Putamen (tissue), 1 donor: ENCODE measurements at places on chromosomes 3 and 15.
A peak's percentile ranks its signal among the peaks of the same experiment; 100 is the strongest.

DNA sequence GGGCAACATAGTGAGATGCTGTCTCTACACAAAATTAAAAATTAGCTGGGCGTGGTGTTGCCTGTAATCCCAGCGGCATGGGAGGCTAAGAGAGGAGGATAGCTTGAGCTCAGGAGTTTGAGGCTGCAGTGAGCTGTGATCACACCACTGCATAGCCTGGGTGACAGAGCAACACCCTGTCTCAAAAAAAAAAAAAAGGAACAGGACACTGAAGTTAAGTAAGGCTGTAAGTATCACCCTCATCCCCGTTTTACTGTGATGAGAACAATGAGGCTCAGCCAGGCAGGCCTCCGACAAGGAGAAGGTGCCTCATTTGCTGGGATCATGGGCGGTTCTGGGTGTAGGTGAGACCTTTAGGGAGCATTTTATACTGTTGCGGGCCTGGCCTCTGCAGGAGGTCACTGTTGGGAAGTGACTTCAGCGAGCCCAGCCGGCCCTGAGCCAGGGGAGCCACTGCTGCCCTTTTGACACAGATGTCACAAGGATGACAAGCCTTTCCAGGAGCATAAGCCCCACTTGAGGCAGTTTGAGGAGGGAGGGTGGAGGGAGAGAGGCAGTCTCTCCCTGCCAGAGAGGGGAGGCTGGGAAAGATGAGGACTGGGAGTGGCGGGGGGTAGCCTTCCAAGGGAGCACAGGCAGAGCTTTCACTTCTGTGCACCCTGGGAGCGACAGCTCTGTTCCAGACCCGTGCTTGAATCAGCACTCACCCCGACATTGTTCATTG is 30.8 kb downstream of the IRAK2 start:
- DNase-seq = peak; percentile 61

DNA sequence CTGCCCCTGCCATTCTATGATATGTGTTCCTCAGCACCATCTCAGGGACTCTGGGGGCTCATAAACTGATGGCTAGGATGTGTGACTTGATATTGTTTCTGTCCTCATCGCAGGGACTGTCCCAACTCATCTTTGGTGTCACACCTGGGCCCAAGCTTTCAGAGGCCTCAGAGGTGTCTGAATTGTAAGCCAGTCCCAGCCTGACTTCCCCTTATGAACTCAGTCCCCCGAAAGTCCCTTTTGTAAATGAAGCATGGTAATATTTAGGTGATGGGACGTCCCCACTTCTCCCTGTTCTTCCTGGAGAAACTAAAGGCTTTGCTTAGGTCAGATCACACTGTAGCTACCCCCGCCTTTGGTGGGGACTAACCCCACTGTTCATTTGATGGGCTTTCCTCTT is 142.4 kb upstream of the TLE3 start:
- no peak for DNase-seq

DNA sequence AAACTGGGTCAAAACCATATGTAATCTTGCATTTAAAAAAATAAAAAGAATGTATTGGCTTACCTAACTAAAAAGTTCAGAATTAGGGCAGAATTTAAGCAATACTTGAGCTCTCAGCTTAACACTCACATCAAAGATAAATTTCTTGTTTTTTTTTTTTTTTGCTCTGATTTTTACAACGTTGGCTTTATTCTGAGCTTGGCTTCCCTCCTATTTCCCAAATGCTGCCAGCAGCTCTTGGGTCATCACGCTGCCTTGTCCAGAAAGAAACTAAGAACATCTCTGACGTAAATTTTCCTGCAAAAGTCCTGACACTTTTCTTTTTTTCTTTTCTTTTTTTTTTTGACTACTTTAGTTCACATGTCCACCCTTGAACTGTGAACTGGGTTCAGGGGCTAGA is 150.6 kb upstream of the TGFBR2 start:
- DNase-seq = no peak

GRCh38 chr3:481680-482079 is 285.1 kb downstream of the CHL1 start:
- no peak for DNase-seq

DNA sequence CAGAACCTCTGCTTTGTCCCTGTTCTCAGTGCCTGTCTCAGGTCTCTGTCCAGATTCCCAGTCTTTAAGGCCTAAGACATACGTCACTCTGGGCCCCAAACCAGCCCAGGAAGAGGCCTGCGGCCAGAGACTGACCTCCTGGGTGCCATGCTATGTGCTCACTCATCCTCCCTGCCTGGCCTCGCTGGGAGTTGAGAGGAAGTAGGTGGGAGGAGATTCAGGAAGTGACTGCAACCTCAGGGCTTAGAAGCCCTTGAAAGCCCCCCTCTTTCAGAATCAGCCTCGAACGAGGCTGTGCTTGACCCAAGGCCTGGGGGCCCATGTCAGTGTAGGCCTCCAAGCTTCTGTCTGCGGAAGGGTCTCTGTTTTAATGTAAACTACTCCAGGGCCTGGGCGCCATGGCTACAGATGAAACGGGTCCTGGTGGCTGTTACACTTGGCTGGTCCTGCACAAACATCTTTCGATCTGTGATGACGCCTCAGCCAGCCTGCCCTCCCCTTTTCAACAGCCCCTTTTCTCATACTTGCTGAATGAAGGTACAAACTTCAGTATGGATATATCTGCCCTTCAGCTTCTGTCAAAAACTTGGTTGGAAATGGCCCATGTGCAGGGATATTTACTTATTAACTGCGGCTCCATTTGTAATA is 11.7 kb downstream of the RASGRF1 start:
- DNase-seq = no peak

DNA sequence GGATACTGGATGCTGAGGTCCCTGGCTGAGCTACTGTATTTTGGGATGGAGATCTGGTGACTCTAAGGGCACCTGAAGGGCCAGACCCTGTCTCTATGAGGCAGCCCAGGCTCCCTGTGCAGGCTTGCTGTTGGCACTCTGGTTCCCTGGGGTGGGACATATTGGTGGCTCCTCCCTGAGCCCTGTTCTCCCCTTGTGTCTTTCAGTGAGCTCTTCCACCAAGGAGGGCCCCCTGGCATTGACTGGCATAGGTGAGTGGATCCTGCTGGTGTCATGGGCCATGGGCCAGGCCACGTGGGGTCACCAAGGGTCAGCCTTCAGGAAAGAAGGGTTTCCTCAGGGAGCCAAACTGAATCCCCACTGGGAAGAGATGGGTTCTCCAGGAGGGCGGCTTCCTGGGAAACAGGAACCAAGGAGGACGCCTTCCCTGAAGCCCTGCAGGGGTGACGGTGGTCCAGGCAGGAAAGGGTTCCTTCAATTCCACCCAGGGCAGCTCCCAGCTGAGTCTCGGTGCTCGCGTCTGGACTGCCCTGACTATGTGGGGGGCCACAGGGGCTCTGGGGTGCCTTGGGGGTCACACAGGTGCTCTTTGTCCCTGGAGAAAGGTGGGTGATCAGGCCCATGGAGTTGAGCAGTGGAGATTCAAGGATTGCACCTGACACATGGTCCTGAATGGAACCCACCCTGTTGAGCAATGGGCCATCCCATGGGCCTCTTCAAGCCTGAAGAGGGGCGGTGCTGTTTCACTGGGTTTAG is 220.4 kb downstream of the SNRPN start:
- no peak for DNase-seq

GRCh38 chr3:183490653-183491052 is 62.2 kb upstream of the MCF2L2 start:
- no peak for DNase-seq

DNA sequence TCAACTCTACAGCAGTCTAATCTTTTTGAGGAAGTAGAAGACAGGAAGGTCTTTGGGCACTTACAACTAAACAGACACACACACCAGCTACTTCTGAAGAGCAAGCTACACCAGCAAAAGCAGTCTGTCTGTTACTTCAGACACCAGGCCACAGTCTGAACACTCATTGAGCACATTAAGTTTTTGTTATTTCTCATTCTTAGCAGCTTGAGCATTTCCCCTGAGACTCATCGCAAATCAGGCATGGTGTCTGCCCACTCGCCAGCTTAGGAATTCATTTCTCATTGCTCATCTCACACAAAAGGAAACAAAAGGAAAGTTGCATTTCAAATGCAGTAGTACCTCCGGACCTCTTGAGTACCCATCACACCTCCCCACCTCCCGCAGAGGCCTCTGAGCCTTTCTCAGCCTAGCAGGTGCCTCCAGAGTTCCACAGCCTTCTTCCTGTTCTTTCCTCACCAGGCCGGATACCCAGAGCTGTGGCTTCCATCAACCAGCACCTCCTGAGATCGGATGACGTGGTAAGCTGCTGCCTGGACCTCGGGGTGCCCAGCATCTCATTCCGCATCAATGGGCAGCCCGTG is 302.0 kb downstream of the RYR3 start:
- no peak for DNase-seq

DNA sequence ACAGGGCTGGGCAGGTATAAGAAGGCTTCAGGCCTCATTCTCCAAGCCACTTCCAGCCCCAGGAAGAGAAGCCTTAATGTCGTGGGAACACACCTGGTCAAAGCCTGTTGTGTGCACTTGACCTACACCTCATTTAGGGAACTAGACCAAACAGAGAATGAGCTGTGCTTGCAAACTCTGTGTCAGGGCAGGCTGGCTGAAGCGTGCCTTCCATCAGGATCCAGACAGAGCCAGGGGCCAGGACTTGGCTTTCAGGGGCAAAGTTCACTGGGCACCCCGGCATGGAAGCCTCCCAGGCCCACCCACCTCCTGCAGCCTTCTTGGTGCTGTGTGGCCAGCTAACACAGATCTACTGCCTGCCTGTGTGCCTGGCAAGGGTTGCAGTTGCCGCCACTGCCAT is 11.5 kb downstream of the RBPMS2 start:
- DNase-seq = no peak

GRCh38 chr3:11434017-11434526 is 161.9 kb downstream of the ATG7 start:
- peak; percentile 73 for DNase-seq

DNA sequence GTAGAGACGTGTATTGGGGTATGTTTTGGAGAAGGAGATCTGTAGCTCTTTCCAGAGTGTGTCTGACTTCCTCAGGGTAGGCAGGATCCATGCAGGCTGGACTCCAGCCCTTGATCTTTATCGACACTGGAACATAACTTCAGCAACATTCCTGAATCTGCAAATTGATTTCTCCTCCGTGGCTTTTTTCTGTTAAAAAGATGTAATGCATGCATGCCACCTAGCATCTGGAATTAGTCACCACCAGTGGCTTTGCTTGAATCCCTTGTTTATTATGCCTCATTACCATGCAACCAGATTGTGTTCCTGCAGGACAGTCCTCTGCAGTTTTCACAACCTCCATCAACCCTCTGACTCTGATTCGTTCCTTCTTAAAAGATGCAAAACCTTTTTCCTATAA is 86.1 kb downstream of the CCNL1 start:
- DNase-seq = no peak

DNA sequence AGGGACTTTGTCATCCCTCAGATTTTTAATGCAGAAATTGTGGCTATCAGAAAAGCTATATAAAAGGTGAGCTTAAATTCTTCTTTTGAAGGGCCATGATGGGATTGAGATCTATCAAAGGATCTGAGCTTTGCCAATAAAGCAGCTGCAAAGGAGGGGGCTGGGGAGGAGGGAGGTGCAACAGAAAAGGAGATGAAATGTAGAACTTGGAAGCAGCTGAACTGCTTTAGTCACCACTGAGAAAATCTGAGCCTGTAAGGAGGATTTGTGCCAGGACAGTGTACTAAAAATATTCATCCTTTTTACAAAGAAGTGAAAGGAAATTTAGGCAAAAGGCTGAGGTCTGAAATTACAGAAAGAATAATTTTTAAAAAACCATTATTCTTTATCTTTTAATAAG is 10.4 kb downstream of the TSPAN3 start:
- DNase-seq = no peak

- no peak for DNase-seq
Observed at GRCh38 chr15:27574541-27575054, 524.5 kb downstream of the OCA2 start.

DNA sequence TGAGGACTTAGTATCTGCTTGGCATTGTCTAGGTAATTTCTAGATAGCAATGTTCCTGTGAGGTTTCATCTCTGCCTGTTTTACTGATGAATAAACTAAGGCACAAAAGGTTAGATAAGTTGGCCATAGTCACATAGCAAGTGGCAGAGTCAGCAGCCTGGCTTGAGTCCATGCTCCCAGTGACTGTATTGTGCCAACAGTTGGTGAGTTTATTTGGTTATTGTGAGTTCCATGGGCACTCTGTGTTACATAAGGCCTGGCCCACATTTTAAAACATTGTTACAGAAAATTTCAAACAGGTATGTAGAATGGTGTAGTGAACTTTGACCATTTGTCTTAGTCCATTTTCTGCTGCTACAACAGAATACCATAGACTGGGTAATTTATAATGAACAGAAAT is 15.2 kb downstream of the MCM2 start:
- DNase-seq = no peak

GRCh38 chr15:59963925-59964324 is 40.2 kb upstream of the FOXB1 start:
- DNase-seq = no peak

GRCh38 chr3:107061466-107061865 is 315.8 kb upstream of the CCDC54 start:
- DNase-seq = no peak

- no peak for DNase-seq
Observed at GRCh38 chr3:39108200-39108710, 775 bp downstream of the TTC21A start.

DNA sequence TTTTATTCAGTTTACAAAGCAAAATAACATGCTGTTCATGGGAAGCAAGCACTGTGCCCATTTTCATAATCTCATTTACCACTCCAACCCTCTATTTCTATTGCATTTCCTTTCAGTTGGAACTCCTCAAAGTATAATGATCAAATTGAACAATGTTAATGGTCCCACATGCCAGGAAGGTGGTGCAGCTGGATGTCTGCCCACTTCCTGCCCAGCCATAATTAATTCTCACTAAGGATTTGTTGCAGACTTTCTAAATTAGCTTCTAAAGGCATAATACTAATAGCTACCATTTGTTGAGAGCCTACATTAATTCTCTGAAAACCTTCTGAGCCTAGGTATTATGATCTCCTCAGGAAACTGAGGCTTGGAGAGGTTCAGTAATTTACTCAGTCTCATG is 316.1 kb upstream of the TPM1 start:
- DNase-seq = no peak

DNA sequence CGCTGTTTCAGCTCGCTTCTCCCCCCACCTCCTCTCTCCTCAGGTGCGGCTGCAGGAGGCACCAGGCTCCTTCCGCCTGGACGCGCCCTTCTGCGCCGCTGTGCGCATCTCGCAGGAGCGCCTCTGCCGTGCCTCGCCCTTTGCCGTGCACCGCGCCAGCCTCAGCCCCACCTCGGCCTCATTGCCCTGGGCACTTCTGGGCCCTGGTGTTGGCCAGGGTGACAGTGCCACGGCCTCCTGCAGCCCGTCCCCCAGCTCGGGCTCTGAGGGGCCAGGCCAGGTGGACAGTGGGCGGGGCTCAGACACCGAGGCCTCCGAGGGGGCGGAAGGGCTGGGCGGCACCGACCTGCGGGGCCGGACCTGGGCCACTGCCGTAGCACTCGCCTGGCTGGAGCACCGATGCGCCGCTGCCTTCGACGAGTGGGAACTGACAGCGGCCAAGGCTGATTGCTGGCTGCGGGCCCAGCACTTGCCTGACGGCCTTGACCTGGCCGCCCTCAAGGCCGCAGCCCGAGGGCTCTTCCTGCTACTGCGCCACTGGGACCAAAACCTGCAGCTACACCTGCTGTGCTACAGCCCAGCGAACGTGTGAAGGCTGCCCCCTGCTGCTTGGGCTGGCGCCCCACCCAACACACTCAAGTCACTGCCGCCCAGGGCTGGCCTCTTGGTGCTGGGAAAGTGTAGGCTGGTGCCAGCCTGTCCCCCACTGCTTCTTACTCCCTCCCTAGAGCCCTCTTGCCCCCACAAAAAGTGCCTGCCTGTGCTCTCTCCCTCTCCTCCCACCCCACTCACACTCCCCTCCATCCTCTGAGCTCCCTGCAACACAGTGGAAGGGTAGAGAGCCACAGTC is 7.1 kb downstream of the ALG3 start:
- no peak for DNase-seq
